ENCODE measurements at places on chromosomes 1 and 21.

DNA sequence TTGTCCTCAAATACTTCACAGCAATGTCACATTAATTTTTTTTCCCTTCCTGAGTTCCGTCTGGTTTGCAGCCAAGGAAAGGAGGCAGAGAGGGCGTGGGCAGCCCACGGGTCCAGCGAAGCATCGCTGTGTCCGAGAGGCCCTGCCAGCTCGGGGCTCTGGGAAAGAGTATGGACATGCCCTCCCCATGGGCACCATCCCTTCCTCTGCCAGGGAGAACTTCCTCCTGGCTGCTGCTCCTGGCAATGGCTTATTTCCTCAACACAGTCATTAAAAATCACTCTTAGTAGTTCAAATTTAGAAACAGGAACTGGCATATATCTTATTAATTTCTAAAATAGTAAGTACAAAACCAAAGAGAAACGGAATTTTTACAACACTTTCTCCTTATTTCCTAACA lies 115.4 kb downstream of the RIPK4 start:
- DNase-seq: no peak

DNA sequence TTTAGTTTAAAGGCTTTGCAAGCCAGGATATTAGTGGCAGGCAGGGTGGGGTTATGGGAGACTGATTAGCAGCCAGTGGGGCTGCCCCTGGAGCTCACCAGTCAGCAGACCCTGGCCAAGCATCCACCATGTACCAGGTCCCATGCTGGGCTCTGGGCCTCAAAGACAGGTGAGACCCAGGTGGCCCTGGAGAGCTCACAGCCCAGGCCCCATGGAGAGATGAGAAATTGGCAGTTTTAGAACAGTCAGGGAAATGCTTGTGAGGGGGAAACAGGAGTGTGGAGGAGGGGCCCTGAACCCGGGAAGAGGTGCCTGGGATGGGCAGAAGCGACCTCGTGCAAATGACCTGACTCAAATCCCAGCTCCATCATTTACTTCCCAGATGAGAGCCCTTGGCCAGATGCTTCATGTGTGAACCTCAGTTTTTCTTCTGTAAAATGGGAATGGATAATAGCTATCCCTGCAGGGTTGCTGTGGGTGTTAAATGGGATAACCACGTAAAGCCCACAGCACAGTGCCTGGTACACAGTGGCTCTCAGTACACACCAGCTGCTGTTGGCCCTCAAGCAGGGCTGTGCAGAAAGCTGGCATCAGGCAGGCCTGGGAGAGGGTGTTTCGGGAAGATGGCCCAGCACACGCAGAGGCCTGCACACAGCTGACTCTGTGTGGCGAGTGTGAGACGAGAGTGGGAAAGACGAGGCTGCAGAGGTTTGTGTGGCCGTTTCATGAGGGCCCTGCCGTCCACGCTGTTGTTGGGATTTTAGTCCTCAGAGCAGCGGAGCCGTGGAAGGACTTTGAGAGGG lies 518.5 kb downstream of the PTPRU start:
- no peak for DNase-seq

GRCh38 chr1:172266528-172267174 lies 153.8 kb upstream of the C1orf105 start:
- DNase-seq: no peak

GRCh38 chr1:93495911-93496310 lies 48.0 kb downstream of the FNBP1L start:
- no peak for DNase-seq

DNA sequence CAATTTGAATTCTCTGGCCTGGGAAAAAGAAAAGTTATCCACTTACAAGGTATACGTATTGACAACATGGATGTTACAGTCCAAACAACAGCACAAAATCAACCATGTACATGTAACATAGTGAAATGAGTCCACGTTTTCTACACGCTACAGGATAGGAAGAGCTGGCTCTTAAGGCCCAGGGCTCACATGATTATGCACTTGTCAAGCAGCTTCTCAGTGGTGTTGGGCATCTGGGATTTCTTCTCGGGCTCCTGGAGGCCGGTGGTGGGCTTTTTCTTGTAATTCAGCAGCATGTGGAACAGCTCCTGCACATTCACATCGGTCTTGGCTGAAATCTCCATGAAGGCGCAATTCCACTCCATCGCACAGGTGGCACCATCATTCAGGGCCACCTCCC lies 4.0 kb downstream of the DIRAS3 start:
- no peak for DNase-seq

DNA sequence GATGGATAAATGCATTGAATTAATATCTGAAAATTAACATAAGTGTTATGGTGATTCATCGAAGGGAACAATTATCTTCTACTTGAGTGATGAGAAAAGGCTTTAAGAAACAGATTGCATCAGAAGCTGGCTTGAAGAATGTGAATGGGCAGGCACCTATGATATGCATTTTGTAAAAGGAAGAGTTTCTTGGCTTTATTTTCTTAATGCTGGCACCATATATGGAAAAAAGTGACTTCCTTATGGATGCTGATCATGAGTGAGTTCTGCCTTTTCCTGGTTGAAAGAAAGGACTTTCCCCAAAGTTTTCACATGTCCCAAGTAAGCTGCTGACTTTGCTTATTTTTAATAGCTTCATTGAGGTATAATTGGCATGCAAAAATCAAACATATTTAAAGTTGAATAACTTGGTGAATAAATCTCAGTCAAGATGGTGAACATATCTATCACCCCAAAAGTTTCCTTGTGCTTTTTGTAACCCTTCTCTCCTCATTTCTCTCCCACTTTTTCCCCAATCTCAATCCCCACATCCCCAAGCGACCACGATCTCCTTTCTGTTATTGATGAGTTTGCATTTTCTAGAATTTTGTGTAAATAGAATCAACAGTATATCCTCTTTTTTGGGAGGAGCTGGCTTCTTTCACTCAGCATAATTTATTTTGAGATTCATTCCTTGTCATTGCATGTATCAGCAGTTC lies 74.2 kb downstream of the SPATA46 start:
- DNase-seq: no peak

DNA sequence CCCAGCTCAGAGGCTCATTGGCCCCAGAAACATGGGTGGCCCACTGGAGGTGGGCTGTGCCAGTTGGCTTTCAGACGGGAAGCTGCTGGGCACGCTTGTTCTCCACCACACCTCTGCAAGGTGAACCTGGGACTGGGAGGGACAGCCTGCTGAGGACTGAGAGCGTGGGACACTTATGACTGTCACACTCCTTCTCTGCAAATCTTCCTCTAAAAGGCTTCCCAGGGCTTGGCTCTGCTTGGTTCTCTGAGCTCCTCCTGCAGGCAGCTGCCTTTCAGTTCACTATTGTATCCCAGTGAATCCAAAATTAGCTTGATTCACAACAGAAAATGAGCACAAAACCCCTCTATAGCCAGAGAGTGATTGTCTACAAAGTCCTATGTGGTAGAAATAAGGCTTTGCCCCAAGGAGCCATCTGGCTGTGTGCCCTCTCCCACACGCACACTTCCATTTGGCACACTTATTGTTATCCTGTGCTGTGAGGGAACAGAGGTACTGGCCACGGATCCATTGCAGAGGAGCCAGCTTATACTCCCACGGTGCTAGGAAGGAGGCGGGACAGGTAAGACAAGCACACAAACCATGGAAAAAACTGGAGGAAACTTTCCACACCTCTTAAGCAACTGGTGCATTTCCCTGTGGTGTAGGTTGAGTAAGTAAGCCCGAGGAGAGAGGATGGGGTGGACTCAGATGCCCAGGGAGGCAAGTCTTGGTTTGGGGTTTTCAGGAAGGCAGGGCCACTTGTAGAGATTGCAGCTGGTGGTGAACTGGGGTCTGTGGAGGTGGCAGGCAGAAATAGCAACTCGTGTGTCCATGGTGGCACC lies 18.9 kb upstream of the BTG2 start:
- no peak for DNase-seq

GRCh38 chr1:55194851-55195250 lies 20.3 kb downstream of the USP24 start:
- DNase-seq: no peak

DNA sequence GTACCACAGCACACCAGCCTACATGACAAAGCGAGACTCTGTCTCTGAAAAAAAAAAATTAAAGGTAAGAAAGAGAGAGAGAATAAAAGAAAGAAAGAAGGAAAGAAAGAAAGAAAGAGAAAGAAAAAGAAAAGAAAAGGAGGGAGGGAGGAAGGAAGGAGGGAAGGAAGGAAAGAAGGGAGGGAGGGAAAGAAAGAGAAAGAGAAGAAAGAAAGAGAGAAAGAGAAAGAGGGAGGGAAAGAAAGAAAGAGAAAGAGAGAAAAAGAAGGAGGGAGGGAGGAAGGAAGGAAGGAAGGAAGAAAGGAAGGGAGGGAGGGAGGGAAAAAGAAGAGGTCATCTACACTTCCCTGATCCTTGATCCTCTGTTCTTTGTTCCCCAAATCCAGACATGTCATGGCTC lies 104.8 kb upstream of the GJB5 start:
- DNase-seq: no peak

DNA sequence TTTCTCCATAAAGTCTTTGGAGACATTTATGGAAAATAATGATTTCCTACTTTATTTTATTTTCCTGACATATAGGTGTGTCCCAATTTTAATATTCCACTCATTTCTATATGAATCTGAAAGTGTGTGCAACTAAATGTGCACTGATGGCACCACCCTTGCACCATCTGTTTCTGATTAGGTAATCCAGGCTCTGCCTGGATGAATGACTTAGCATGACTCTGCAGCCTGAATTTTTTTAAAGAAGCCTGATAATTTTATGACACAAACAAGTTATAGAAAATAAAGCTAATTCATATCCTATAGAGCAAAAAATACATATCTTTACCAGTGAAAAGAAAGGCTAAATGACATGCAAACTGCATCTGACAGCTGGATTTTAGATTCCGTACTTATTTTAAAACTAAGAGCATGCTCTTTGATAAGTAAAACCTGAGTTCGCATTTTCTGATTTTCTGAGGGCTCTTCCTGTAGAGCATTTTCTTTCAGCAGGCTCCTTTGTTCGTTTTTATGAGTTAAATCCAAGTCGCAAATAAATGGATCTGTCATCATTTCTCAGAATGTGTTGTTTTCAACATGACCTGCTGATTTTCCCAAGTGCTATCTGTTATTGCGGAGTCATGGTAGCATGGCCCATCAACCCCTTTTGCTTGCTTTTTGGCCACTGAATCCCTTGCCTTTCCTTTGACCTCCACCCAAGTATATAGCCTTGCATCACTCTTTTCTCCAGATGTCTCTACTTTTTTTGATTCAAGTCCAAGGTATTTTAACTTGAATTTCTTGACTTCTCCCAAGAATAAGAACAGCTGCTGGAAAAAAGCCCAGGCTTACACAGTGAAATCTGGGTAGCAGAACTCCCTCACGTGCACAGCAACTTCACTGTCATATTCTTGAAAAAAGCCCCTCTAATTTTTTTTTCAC lies 52.8 kb upstream of the LYPLAL1 start:
- no peak for DNase-seq

GRCh38 chr1:42748021-42748420 lies 8.0 kb upstream of the CLDN19 start:
- DNase-seq: no peak

GRCh38 chr1:165542647-165543046 lies 1.2 kb upstream of the LRRC52 start:
- no peak for DNase-seq

DNA sequence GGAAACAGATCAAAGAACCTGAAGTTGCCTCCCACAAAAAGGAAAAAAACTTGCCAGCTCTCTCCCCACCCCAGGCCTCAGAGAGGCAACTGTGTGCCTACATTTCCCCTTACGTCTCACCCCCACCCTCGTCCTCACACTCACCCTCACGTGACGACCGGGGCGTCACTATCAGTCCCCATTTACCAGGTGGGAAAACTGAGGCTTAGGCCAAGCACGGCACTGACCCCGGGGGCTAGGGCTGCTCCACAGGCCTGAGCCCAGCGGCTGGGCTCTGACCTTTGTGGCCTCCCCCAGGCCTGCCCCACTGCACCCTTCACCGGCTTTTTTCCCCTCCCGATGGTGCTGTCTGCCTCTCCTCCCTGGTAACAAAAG lies 51.5 kb upstream of the RUNX3 start:
- peak; percentile 35 for DNase-seq

DNA sequence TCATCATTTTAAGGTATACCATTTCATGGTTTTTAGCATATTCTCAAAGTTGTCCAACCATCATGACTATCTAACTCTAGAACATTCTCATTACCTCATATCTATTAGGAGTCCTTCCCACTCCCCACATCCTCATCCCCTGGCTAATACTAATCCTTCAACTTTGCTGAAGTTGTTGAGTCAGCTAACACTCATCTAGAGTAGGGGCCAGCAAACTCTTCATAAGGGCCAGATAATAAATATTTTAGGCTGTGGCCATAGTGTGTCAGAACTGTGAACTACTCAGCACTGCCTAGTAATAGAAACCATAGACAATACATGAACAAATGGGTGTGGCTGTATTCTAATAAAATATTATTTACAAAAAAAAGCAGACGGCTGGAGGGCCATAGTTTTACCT lies 43.0 kb downstream of the TOR3A start:
- no peak for DNase-seq

GRCh38 chr1:207799989-207800648 lies 48.3 kb downstream of the CD46 start:
- no peak for DNase-seq

DNA sequence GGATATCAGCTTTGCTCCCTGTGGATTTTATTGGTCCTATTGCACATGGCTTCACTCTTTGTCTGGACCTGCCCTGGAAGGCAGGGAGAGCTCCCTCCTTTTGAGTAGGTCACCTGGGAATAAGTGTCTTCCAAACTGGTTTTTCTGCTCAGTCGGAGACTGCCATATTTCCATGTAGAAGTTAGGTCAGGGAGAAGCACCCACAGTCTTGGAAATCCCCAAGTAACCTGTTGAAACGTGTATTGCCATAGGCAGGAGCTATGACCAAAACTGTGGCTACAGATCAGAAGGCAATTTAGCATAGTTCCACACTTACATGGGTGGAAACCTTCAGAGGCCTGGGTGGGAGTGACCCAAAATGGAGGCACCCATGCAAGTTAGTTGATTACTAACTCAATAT lies 3.5 kb upstream of the GNG12 start:
- no peak for DNase-seq

DNA sequence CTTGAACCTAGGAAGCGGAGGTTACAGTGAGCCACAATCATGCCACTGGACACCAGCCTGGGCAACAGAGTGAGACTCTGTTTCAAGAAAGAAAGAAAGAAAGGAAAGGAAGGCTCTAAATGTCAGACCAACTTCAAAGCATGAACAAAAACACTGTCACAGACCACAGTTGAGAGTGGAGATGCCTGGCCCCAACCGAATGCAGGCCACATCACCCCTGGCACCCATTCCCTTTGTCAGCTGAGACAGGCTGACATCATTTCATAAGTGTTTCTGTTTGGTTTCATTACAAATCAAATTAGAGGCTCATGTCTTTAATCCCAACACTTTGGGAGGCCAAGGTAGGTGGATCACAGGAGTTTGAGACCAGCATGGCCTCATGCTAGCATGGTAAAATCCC lies 28.6 kb upstream of the NADK start:
- DNase-seq: no peak

GRCh38 chr1:158989424-158989823 lies 20.3 kb upstream of the IFI16 start:
- no peak for DNase-seq

- no peak for DNase-seq
Measured at GRCh38 chr21:36184545-36184944, 27.9 kb downstream of the DOP1B start.

Measured in effector memory CD4-positive, alpha-beta T cell (primary cell).